ENCODE measurements at places on chromosomes 4 and X. TPM values are rescaled to one million over a fixed set of nuclear protein-coding genes. Genes with fewer than 3 reads are reported as not detected.

DNA sequence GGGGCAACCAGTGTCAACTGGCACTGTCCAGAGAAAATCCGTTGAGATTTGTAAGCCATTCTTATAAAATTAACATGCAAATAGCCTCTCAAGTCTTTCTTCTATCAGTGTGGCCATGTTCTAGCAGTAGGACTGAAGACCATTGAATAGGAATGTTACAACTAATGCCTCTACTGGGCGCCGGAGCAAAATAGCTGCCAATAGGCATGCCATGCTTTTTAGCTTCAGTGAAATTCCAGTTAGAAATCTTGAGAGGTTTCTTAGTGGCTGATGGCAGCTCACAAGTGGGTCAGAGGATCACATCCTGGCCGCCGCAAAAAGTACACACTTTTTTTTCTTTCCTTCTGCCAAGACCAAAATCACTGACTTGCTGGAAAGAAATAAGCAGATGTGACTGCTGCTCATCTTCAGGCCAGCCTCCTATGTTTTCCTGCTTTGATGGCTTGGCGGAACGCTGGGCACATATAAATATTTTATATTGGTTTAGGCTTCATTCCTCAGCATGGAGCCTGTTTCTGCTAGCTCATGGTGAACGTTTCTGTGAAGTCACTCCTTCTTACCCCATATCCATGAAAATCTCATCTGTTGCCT is 293.1 kb downstream of the TENM3 start:
- no peak for DNase-seq

GRCh38 chr4:105147016-105147552 is 408 bp downstream of the TET2 start:
- DNase-seq: no peak

DNA sequence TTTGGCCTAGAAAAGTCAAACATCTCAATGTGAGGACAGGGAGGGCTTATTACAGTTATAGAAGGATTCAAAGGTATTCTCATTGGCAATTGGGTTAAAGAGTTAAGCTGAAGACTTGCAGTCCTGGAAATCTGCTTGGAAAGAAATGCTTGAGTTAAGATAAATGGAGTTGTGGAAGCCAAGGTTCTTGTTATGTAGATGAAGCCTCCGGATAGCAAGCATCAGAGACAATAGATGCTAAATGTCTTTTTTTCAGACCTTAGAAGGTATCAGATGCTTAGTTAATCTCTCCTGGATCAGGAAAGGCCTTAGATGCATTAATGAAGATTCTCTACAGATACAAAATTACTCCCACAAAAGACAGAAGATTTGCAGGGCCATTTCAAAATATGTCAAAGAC is 299.3 kb downstream of the CFAP47 start:
- DNase-seq: no peak

GRCh38 chrX:19566359-19567222 is 51.3 kb upstream of the MAP3K15 start:
- DNase-seq: no peak

DNA sequence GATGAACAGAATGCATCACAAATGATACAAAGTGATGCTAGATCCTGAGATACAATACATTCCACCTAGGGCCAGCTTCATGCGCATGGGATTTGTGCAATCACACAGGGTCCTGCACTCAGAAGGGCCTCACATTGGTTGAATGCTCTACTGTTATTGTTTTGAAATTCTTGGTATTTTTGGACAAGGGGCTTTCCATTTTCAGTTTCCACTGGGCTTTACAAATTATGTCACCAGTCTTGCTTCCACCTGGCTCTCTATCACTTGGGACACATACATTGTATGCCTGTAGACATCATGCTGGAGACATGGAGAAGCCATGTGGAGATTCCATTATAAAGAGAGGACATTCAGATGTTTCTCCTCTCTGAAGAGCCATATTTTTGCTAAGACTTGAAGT is 155.8 kb downstream of the NAA11 start:
- DNase-seq: no peak

Gene KCND1
- 2.1 TPM for polyA plus RNA-seq

Gene VCX3A
- not detected for polyA plus RNA-seq

Gene TBC1D9
- 64.6 TPM for polyA plus RNA-seq

Gene TEC
- 3.7 TPM for polyA plus RNA-seq

Gene RTL3
- not detected for polyA plus RNA-seq

Gene GPRASP2
- 38.6 TPM for polyA plus RNA-seq

All from right renal cortex interstitium (tissue), 3 donors.